Myometrial cell (primary cell): ENCODE measurements at places on chromosomes 7 and 10. TPM values are rescaled to one million over a fixed set of nuclear protein-coding genes. Genes with fewer than 3 reads are reported as not detected.

Gene GNG11
- 59.0 and 69.8 TPM in 2 replicates for total RNA-seq

Gene CLEC2L
- total RNA-seq: not detected in 2 replicates

Gene NEBL
- total RNA-seq: 3.7 and 4.3 TPM in 2 replicates

Gene LRMDA
- not detected in 2 replicates for total RNA-seq

Gene GRM3
- not detected in 2 replicates for total RNA-seq
